ENCODE measurements at places on chromosomes 12 and 14. TPM values are rescaled to one million over a fixed set of nuclear protein-coding genes. Genes with fewer than 3 reads are reported as not detected.

Gene RECQL
- total RNA-seq: 35.3 TPM

Gene IGF1
- total RNA-seq: not detected

Gene GOLGA5
- total RNA-seq: 28.6 TPM

Gene AGAP2
- total RNA-seq: 0.14 TPM

Gene CCDC196
- total RNA-seq: not detected

Gene CLEC6A
- not detected for total RNA-seq

Gene MYG1
- 46.0 TPM for total RNA-seq

Gene GTF2A1
- total RNA-seq: 12.0 TPM
